NCI-H2171 treated with DMSO at 0.1 percent for 48 hours (cell line): ENCODE measurements at places on chromosomes 3 and 15.
A peak's percentile ranks its signal among the peaks of the same experiment; 100 is the strongest.

- DNase-seq = no peak
Measured at GRCh38 chr15:65920825-65921309, 51.6 kb downstream of the RAB11A start.

- DNase-seq = no peak
Measured at GRCh38 chr3:114308377-114308776, 14.5 kb downstream of the TIGIT start.

GRCh38 chr3:30474371-30474770, 132.0 kb upstream of the TGFBR2 start:
- no peak for DNase-seq

DNA sequence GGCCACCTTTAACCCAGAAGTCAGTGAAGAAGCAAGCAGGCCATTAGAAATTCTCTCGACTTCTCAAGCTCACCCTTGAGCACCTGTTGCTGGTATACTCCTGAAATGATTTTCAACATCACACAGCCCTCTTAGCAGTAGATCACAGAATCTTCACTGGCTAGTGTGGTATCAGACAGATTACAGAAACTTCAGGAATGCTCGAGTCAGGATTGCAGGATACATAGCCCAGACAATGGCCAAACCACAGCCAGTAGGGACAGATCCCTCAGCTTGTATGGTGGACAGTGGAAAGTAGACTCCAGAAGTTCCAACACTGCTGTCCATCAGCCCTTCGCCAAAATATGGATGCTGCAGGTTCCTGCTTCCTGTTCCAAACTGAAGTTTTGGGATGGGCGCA, 4.5 kb upstream of the KLHL40 start:
- DNase-seq = no peak

DNA sequence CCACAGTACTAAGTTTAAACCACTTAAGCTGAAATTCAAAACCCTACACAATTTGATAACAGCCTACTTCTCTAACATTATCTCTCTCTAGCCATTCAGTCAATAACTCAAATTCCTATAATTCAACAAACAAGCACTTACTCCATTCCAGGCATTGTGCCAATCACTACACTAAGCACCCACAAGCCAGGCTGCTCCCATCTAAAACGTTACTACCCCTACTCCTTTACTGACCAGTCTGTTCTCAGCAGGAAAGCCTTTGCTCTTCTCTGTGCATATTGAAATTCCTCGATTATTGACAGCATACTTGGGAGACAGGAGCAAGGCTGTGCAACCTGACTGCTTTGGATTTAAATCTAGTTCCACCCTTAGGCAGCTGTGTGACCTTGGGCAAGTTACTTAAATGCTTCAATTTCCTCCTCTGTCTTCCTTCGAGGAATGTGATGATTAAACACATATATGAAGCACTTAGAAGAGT, 177.2 kb upstream of the THBS1 start:
- DNase-seq = peak; percentile 66

DNA sequence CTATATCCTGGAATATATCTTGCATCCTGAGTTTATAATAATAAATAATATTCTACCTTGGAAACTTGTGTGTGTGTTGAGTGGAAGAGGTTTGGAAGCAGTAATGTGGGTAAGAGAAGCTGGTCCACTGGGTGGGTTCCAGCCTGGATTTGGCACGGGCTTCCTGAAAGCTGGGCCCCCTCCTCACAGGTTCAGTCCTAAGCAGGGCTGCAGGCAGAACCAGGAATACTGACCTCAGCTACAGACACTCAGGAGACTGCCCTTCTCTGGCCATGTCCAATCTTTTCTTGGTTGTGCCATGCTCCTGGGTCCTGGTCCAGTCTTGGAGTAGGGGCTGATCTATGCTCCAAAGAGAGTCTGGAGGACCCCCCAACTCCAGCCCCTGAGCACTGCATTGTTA, 4.5 kb downstream of the MYD88 start:
- no peak for DNase-seq

DNA sequence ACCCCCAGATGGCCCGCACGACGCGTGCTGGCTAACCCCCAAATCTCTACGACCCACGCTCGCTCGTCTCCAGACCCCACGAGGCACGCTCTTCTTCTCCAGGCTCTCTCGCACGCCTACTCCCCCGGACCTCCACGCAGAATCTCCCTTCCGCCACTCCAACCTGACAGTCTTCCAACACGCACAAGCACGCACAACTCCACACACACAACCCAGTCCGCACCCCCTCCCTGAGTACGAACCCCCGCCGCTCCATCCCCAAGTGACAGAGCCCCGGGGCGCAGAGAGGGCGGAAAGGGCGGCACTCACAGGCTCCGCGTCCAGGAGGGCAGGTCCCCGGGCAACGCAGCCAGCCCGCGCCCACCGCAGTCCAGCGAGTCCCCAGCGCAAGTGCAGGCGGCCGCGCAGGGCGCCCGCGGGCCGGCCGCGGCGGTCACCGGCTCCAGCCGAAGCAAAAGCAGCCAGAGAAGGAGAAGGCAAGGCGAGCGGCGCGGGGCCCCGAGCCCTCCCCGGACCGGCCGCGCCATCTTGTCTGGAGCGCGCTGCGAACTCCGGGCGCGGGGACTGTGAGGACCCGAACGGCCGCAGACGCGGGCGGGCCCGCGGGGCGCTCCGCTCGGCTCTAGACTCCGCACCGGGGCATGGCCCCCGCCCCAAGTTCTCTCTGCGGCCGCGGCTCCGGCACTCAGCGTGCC, 794 bp downstream of the LRIG1 start:
- no peak for DNase-seq

- DNase-seq = no peak
Measured at GRCh38 chr3:48858709-48859108, 11.0 kb upstream of the PRKAR2A start.

- no peak for DNase-seq
Measured at GRCh38 chr3:190514413-190515153, 698 bp downstream of the IL1RAP start.

DNA sequence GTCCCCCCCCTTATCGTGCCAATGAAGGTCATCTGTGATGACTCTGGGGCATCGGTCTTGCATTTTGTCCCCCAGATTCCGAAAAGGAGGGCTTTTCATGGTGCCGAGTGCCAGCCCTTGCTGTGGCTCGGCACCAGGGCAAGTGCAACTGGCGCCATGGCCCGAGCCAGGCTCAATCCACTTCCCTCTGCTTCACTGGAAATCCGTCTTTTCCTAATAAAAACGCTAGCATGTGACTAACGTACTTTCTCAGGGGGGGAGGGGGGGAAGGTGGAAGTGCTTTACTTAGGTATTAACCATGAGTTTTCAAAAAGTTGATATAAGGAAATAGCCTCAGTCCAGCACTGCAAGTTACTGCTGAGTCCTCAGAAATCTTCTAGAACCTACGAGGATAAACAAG, 20.5 kb downstream of the TRPM1 start:
- no peak for DNase-seq
